ENCODE measurements at places on chromosomes 3 and 15.

GRCh38 chr3:112334691-112335433 lies 1.9 kb downstream of the CD200 start:
- DNase-seq: no peak

DNA sequence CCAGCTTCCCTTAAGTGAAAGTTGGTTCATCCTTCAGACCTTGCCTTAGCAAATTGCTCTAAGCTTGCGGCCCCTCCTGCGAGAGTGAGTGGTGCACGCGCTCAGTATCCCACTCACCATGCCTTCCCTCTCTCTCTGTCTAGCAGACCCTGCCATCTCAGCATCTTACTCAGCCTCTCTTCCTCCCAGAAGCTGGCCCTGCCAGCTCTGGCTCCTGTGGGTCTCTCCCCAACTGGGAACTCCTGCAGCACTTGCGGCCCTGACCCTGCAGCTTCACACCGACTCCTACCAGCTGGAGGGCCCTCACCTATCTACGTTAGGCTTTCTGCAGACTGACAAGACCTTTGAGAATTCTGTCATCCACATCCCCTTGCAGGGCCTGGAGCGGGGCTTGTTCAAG lies 286.1 kb upstream of the TLE3 start:
- no peak for DNase-seq

DNA sequence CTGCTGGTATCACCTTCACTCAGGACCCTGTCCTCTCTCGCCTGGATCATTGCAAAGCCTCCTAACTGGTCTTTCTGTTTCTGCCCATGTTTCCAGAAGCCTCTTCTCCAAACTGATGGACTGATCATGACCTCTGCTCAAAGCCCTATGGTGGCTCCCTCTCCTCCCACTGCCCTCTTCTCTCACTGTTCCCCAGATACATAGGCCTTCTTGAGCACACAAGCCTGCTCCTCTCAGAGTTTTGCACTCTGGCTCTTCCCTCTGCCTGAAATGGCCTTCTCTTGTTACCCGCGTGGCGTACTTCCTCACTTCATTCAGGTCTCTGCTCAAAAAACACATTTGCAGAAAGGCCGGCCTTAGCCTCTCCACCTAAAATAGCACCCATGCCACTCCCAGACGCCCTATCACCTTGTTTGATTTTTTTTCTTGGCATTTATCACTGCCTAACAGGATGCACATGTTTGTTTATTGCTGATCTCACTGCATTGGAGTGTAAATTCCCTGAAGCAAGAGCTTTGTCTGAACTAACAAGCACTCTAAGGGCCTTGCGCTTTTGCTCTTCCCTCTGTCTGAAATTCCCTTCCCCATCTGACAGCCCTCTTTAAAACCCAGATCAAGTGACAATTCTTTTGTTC lies 1.4 kb upstream of the ETFA start:
- DNase-seq: no peak

GRCh38 chr3:65778968-65779367 lies 259.8 kb downstream of the MAGI1 start:
- no peak for DNase-seq

GRCh38 chr3:72520690-72521308 lies 327.4 kb downstream of the SHQ1 start:
- DNase-seq: no peak

Measured in left ventricle myocardium inferior (tissue), 1 donor.